ENCODE measurements at places on chromosomes 5 and 9. TPM values are rescaled to one million over a fixed set of nuclear protein-coding genes. Genes with fewer than 3 reads are reported as not detected.
A peak's percentile ranks its signal among the peaks of the same experiment; 100 is the strongest.

SH2D3C gene
- 0.28 TPM for total RNA-seq

GRCh38 chr5:157458835-157459234 lies 1.2 kb upstream of the NIPAL4 start:
- DNase-seq, result no peak

- DNase-seq, result no peak
These were observed 26.0 kb downstream of the ARRDC3 start for GRCh38 chr5:91357012-91357634.

GRCh38 chr5:178547052-178547666 lies 43.0 kb downstream of the COL23A1 start:
- no peak for DNase-seq

DNA sequence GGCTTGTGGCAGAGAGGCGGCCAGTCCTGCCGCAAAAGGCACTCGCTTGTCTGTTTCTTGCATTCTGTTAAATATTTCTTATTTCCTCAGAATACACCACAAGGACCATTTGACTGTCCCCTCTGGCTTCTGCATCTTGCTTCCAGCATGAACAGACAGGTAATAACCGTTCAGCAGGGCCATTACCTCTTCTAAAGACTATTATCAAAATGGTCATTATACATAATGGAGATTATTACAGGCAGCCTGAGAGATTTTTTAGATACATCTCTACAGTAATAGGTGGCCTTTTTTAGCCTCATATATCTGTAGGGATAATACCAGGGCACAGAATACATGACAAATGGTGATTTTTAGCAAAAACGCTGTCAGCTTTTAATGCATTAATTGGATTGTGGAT lies 382.0 kb downstream of the PSAT1 start:
- DNase-seq, result no peak

- peak; percentile 50 for DNase-seq
These were observed 586 bp downstream of the HMGXB3 start for GRCh38 chr5:150000990-150001659.

Measured in IMR-90 (cell line).